Activated T-helper 1 cell treated with Interleukin-2 at 50 U/mL for 16 hours (primary cell): ENCODE measurements at places on chromosomes 11 and 22.

GRCh38 chr11:12542186-12542935 is 131.9 kb upstream of the TEAD1 start:
- no peak for DNase-seq

DNA sequence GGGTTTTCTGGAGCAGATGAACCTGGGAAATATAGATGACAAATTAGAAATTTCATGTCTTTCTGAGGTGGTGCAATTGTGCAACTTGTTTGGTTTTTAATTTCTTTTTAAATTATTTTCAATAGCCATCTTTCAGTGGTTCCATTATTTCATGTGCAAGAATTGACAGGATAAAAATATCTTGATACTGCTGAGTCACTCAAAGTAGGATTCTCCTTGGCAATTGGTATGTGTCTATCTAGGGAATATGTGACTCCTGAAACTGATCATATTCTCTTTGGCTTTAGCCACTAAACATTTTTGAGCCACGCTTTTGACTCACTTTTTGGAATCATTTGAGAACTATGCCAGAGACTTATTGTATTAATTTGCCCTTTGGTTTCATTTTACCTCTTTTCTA is 331.5 kb downstream of the KCNA4 start:
- DNase-seq = no peak

- DNase-seq = no peak
Measured at GRCh38 chr22:23764899-23765881, 2.4 kb downstream of the C22orf15 start.

- DNase-seq = no peak
Measured at GRCh38 chr11:128942272-128942612, 429 bp downstream of the TP53AIP1 start.

GRCh38 chr11:32729976-32730375 is 64.5 kb downstream of the CCDC73 start:
- no peak for DNase-seq
